ENCODE measurements at places on chromosomes 12 and 14.

GRCh38 chr14:53411125-53411524, 258.0 kb upstream of the DDHD1 start:
- no peak for DNase-seq

GRCh38 chr12:90280564-90281058, 572.0 kb upstream of the ATP2B1 start:
- no peak for DNase-seq

DNA sequence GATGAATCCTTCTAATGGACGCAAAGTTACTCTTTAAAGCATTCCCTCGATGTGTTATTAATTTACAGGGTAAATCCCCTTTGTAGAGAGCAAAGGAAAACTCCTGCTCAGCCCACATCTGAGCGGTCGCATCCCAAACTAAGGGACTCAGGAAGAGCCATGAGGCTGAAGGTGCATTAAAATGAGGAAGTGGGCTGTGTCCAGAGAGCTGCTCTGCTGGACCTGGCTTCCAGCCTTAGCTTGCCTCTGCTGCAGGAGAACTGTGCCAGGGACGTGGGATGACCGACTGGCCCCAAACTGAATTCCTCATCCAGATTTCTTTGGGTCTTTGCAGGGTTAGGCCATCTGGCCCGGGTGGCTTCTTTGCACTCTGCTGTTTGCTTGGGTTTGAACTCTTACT, 88.3 kb downstream of the FBXW8 start:
- no peak for DNase-seq

GRCh38 chr14:54719406-54719805, 152.5 kb downstream of the SAMD4A start:
- DNase-seq, result no peak

GRCh38 chr14:81440041-81440440, 39.9 kb upstream of the STON2 start:
- no peak for DNase-seq

GRCh38 chr12:93107514-93108312, 178.6 kb upstream of the EEA1 start:
- no peak for DNase-seq

- no peak for DNase-seq
These were observed 815 bp downstream of the DEGS2 start for GRCh38 chr14:100158566-100159093.

GRCh38 chr12:31236998-31237637, 88.8 kb downstream of the SINHCAF start:
- no peak for DNase-seq

DNA sequence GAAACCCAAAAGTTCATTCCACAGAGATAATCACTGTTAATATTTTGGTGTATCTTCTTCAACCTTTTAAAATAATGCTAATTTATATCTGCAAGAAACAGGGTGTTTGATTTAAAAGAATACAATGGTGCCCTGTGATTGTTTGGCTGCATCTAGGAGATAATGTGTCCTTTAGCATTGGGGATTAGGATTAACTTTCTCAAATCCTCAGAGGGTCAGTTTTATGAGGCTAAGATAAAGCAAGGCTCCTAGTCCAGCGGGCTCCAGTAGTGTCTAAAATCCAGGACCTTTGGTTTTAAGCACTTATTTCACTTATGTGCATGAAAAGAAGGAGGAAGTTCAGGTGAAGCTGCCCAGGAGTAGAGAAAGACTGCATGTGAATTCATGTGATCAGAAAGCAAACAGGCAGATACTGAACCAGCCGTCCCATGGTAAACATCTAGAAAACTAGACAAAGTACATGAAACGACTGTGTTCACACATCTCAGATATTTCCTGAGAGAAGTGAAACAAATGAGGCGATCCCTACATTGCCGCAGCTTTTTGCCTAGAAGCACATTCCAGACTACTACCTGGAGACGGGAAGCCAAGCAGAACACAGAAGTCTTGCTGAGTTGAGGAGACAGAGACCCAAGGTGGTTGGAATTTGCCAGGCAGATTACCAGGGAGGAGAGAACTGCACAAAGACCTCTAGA, 129.1 kb upstream of the MAX start:
- no peak for DNase-seq

- no peak for DNase-seq
These were observed 40.4 kb upstream of the PPP2R5C start for GRCh38 chr14:101721111-101721510.

DNA sequence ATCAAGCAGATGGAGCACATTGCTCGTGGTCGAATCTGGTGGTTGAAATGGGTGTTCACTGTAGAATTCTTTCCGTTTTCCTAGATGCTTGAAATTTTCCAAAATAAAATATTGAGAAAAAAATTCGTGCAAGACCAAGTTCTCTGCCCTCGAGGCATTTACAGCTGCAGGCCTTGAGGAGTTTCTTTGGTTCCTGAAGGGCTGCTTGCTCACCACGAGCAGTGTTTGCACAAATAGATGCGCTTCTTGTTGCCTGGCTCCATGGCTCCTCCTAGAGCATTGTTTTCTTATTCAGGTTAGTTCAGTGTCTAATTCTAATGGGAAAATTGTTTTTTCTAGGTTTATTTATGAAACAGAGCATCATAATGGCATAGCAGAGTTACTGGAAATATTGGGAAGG, 74.5 kb upstream of the DYNC1H1 start:
- DNase-seq, result peak; percentile 33

GRCh38 chr14:61099216-61099835, 118.3 kb downstream of the SLC38A6 start:
- no peak for DNase-seq
